ENCODE measurements at places on chromosomes 7 and 10.

DNA sequence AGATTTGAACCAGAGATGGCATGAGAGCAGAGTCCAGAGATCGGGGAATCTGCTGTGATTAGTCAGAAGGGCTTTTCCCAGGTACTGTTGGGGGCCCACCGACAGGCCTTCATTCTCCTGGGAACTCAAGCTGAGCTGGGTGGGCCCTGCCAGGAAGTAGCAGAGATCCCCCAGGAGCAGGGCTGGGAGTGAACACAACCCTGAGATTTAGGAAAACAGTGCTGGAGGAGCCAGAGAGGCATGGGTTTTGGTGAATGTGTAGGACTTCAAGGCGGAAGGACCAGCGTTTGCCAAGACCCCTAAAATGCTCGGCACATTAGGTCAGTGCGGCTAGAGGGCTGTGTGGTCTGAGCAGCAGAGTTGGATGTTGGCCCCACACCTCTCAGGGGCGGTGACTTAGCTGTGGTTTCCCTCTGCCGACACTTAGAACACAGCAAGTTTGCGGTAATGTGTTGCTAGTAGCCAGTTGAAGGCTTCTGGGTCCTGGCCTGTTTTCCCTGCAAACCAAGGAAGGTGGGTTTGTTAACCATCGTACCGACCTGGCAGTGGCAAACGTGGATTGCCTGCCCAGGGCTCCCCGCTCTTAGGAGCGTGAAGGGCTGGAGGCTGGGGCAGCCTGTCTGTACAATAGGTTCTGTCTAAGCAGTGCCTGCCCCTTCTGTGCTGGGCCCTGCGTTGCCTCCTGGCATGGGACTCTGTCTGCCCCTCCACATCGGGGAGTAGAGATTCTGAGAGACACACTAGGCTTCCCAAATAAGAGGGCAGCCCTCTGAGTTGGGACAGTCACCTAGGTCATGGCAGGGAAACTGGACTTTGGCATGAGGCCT, 14.0 kb downstream of the NACAD start:
- DNase-seq, result no peak

- DNase-seq, result no peak
Measured at GRCh38 chr7:86989407-86989806, 70.0 kb downstream of the ELAPOR2 start.

DNA sequence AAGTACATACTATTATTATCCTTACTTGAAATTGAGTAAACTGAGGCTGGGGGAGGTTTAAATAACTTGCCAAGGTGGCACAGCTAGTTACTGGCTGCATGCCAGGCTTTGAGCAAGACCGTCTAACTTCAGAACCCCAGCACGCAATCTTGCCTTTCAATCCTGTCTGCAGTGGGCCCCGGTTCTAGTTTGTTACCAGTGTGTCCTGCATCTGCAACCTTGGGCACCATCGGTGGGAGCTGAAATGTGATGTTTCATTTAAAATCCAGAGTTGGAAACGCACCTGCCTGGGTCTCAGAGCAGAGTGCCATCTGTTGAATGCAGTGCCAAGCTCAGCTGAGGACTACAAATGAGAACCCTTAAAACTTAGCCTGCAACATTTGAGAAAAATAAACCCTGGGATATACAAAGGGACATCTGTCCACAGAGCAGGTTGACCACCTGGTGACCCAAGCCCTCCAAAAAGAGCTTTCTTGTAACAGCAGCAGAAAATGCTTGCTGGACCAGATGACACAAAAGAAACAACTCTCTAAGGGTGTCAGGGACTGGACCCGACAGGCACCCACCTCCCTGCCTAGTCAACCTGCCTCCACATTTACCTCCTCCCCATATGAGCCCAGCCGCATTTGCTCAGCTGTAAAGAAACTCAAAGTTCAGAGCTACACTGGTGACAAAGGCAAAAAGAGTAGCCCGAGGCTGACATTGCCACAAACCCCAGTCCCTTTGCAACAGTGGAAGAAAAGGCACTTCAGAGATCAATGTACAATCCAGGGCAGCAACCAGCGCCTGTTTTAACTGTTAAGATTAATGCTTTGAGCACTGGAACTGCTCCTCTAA, 1.7 kb downstream of the SH3PXD2A start:
- DNase-seq, result no peak

DNA sequence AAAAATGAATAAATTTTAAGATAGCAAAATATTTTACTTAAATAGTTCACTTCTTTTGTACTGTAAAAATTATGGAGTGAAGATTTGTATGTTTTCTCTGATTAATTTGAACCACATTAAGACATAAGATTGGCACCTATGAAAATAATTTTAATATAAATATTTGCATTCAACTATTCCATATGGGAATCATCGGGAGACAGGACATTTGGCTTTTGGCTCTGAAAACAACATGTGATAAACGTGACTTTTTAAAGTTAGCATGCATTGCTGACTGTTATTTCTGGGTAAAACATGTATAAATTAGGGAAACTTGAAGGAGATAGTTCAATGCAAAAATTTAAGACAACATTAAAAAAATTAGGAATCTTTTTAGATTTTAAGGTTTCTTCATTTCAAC, 117.2 kb downstream of the SEMA3E start:
- no peak for DNase-seq

- peak; percentile 49 for DNase-seq
Measured at GRCh38 chr10:23172429-23173213, 19.5 kb upstream of the PTF1A start.

- no peak for DNase-seq
Measured at GRCh38 chr7:135390829-135391228, 119.1 kb downstream of the CNOT4 start.

DNA sequence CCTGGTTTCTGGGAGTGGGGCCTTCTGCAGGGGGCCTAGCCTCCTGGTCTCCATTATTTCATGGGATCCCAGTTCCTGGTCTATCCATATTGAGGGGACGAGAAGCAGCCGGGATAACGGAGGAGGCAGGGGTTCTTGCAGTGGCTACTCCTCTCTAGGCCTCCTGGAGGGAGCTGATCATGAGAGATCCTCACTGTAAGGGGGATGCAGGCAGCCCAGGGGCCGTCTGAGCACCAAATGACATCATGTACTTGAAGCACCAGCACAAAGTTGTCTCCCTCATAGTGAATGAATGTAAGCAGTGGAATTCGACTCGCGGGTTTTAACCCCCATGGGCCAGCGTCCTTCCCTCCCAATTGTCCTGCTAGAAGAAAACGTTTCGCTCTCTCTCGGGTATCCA, 964 bp upstream of the ADCY1 start:
- DNase-seq, result no peak

GRCh38 chr7:4830176-4830575, 31.7 kb downstream of the PAPOLB start:
- DNase-seq, result peak; percentile 90

DNA sequence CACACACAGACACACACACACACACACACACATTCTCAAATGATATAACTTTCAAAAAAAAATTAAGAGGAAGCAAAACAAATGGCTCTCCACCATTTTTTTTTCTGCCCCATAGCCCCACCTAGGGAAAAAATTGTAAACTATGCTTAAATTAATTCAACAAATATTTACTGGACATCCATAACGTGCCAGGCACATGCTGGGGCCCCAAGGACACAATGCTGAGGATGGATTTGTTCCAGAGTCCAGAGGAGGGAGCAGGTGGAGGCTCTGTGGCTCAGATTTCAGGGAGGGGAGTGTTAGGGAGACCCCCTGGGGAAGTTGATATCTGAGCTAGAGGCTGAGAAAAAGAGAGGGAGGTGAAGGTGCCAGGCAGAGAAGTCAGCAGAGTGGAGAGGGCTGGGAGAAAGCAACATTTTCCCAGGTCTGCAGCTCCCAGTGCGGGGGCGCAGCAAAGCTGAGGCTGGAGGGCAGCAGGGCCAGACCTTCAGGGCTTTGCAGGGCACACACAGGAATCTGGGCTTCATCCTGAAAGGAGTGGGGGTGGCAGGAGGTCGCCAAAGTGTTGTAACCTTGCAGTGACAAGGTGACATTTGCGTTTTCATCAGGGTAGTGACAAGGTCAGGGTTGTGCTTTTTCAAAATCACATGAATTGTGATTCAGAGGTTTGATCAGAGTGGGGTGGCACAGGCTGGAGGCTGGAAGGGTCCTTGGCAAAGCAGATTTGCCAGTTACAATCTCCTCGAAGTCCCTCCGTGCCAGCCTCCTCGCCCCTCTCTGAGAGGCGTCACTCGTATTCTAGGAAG, 261.6 kb downstream of the WDR11 start:
- no peak for DNase-seq

GRCh38 chr10:13099144-13099665, 758 bp upstream of the OPTN start:
- DNase-seq, result peak; percentile 87

- DNase-seq, result no peak
Measured at GRCh38 chr7:52233248-52233647, 802.2 kb upstream of the POM121L12 start.

GRCh38 chr7:42747044-42747443, 164.8 kb downstream of the C7orf25 start:
- DNase-seq, result no peak

DNA sequence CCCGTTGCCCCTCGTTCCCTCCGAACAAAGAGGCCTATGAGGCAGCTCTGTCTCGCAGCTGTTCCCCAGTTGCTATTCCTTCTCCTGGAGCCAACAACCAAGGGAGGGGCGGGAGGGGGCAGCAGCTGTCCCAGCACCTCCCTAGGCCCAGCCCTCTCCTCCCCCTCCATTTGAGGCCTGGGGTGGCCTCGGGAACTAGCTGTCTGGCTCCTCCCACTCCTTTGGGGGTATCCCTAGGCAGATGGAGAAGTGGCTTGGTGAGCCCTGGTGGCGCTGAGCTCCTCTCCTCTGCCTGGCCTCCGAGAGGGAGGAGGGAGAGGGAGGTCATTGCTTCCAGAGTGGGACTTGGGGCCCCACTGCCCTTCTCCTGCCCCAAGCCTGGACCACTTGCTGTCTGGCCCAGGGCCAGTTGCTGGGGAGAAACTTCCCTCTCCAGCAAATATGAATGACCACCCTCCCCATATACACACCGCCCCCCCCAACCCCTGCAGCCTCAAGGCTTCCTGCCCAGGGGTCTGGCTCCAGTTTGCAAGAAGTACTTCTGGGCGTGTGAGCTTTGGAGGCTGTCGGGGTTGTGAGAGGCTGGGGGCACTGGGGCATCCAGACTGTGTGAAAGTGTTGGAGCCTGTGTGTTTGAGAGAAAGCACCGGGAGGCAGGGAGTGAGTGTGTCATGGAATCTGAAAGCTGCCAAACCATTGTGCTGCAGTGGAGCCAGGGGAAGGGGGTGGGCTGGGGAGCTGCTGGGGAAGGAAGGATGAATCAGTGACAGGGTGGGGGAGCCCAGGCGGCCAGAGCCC, 3.1 kb downstream of the FLNC start:
- DNase-seq, result peak; percentile 86

DNA sequence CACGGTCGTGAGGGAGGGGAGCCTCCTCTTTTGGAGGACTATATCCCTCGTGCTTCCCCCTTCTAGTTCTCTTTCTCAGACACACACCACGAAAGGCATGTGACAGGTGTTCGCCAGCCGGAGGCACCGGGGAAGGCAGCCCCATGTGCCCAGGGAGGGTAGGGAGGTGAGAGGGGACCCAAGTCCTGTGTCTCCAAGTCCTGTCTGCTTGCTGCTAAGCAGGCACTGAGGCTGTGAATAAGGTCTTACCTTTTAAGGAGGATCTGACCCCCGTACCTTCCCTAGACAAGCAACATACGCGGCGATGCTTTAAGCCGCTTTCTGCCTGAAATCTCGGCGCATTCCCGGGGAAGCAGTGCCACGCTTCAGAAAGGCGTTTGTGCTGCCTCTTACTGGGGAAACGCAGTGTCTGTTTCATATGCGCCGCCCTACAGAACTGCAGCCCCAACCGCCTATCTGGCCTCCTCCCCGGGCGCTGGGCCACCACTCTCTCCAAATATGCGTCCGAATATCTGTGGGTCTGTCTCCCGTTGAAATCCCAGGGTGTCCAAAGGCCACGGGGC, 770 bp downstream of the PLXNA4 start:
- DNase-seq, result peak; percentile 88

DNA sequence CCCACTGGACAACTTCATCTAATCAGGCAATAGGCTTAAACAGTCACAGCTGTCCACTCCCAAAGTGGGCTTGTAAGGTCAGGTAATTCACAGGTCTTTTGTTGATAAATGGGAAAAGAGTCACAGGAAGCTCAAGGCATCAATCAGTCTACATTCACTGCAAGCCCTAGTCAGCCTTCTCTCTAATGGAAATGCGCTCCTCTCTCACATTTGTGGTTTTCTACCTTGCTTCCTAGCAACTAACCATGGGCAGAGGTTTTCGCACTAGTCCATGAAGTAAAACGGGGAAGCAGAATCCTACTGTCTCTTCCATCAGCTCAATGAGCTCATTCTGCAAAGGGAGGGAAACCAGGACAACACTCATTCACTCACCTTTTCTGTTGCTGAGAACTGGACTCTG, 53.5 kb upstream of the APBB1IP start:
- no peak for DNase-seq

DNA sequence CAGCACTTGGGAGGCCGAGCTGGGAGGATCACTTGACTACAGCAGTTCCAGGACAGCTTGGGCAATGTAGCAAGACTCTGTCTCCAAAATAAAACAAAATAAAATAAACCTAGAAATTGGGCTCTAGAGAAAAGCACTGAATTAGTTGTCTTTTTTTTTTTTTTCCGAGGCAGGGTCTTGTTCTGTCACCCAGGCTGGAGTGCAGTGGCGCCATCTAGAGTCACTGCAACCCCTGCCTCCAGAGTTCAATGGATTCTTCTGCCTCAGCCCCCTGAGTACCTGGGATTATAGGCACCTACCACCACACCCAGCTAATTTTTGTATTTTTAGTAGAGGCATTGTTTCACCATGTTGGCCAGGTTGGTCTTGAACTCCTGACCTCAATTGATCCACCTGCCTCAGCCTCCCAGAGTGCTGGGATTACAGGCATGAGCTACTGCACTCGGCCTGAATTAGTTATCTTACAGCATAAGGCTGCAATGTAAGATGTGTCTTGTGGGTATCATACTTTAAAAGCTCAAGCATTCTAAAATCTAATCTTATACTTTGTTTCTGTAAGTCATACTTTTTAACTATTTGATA, 12.8 kb downstream of the MEIG1 start:
- DNase-seq, result peak; percentile 22

GRCh38 chr10:13788711-13789447, 202.1 kb downstream of the PRPF18 start:
- peak; percentile 70 for DNase-seq

- no peak for DNase-seq
Measured at GRCh38 chr10:116973946-116974455, 31.0 kb downstream of the SHTN1 start.

DNA sequence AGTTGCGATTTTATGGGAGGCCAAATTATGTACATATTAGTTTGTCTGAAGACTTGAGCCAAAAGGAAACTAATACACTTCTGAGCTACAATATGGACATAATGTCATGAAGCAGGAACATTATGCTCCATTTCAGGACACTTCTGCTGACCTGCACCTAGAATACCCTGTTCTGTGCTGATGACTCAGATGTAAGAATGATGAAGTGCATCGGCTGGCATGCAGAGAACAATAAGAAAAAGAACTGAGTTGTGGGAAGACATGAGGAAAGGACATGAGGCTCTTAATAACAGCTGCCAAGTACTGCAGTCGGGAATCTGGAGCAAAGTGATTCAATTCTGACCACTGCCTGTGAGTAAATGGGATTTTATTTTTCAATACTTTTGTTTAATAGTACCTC, 192.9 kb upstream of the VSTM2A start:
- DNase-seq, result no peak
